Kidney (tissue), 22 donors: ENCODE measurements at places on chromosomes 2 and 18. TPM values are rescaled to one million over a fixed set of nuclear protein-coding genes. Genes with fewer than 3 reads are reported as not detected.

Gene FIGN
- total RNA-seq = 8.0 TPM

Gene LRP1B
- 1.2 TPM for total RNA-seq

- no peak for DNase-seq
Observed at GRCh38 chr2:190320696-190321095, 1.1 kb upstream of the HIBCH start.

- no peak for DNase-seq
Observed at GRCh38 chr18:49959176-49959575, 145.8 kb upstream of the ACAA2 start.

- no peak for DNase-seq
Observed at GRCh38 chr2:8276026-8276425, 405.8 kb upstream of the ID2 start.

Gene ACKR3
- 8.7 TPM for total RNA-seq

DNA sequence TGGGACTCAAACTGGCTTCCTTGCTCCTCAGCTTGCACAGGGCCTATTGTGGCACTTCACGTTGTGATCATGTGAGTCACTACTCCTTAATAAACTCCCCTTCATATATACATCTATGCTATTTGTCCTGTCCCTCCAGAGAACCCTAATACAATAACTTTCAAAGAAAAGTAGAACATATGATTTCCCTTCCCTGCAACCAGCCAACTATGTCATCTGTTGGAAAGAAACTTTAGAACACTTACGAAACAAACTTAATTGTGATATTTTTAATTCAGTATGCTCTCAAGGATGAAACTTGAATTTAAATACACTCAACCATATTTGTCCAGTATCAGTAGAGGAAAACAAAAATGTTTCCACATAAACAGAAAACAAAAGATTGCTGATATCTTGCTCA lies 84.4 kb downstream of the DYM start:
- no peak for DNase-seq
